NCI-H774 (cell line): ENCODE measurements at places on chromosomes 16 and 17.

DNA sequence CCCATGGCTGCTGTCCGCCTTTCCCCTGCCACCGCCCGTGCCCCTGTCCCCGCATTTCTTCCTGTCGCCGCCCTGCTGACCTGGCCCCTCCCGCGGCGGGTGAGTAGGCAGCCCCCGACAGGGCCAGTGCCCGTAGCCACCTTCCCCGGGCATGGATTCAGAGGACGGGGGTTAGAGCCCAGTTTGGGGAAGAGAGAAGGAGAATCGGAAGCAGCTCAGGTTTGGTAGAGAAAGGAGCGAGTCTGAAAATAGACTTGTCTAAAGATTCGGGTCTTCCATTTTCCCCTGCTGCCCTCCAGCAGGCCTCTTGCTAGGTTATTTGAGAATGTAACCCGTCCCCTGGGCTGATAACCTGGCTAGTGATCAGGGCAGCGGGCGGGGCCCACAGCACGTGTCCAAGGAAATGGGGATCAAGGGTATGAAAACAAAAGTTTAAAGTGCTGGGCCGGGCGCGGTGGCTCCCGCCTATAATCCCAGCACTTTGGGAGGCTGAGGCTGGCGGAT is 7.9 kb upstream of the CLDN9 start:
- no peak for DNase-seq

GRCh38 chr17:80499560-80499959 is 23.2 kb upstream of the NPTX1 start:
- no peak for DNase-seq

- no peak for DNase-seq
Measured at GRCh38 chr17:42422412-42422957, 571 bp downstream of the CAVIN1 start.

DNA sequence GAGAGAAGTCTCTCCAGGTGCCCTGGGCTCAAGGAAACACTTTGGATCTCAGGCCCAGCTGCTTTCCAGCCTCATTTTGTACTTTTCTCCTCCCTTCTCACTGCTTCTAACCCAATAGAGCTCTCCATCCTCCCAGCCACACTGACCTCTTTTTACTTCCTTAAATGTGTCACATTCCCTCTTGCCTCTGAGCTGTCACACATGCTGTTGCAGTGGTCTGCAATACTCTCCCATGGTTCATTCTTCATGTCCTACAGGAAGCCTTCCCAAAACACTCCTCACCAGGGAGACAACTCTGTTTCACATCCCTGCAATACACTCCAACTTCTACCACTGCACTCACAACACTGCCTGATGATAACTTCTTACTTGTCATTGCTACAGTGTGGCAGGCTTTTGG is 242.1 kb upstream of the DYNLRB2 start:
- no peak for DNase-seq

DNA sequence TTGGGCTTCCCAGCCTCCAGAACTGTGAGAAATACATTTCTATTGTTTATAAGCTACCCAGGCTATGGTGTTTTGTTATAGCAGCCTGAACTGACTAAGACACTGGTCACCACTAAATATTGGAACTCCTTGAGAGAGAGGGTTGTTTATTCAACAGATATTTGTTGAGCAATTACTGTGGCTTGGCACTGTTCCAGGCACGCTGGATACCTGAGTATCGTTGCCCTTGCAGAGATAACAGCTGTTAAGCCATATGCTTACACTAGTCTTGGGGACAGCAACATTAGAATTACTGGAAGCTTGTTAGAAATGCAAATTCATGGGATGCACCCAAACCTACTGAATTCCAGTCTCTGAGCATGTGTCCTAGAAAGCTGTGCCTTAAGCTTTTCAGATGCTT is 230.7 kb downstream of the HS3ST4 start:
- DNase-seq, result no peak

GRCh38 chr17:59637611-59638310 is 18.1 kb downstream of the CLTC start:
- no peak for DNase-seq

- DNase-seq, result no peak
Measured at GRCh38 chr16:57380671-57381462, 8.6 kb downstream of the CX3CL1 start.

- DNase-seq, result no peak
Measured at GRCh38 chr17:62809656-62810055, 1.5 kb upstream of the MARCHF10 start.

DNA sequence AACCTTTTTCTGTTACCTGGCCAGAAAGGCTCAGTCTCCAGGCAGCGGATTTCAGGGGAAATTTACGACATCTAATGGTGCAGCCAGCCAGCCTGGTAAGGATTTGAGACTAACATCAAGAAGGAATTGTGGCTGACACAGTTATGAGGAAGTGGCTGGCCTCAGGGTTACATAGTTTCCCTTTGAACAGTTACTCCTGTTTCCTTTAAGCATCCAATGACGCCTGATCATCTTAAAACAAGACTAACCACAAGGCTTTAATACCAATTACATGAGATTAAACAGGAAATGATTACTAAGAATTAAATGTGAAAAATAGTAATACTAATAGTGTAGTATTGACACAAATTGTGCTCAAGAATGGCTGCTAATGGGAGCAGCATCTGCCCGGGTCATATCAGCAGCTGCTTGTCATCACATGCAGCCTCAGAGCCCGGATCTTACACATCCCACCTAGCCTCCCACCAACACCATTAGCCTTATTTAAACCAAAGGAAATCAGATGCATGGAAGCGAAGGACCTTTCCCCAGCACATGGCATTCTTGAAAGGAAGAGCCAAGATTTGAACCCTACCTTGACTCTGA is 431.8 kb downstream of the PMP22 start:
- DNase-seq, result no peak

DNA sequence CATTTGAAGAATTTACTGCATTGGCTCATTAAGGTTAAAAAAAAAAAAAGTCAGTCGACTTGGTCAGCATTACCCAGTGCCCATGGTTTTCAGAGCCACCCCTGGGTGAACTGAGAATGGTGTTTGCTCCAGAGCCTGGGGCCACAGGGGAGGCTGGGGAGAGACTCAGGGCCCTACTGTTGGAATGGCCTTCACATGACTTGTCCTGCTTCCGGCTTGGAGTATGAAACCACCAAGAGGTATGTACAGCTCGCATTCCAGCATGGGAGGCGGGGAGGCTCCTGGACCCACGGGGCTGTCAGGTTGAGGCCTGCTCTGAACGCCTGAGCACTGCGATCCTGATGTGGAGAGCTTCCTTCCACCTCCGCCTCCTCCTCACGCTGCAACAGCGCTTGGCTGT is 36.8 kb downstream of the MSI2 start:
- DNase-seq, result no peak

DNA sequence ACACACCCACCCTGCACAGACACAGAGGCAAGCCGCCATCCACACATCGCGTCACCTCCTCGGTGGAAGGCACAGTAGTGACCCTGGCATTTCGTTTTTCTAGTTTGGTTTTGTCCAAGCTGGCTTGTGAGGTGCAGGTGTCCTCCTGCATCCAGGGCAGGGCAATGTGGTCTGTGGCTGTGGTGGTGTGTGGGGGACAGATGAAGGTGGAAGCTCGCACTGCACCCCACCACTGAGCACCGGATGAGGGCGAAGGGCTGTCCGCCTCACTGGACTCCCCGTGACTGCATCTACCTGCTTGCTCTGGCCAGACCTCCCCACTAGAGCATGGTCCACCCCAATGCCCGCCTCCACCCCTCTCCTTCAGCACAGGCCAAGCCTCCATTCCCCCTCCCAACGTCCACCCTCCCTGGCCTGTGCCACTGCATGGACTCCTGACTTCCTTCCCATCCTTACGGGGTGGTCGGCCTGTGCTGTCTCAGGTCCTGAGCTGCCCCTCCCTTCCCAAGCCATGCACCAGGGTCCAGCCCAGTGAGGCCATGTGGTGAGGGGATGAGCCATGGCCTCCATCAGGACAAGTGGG is 78.8 kb upstream of the CBX4 start:
- DNase-seq, result no peak

GRCh38 chr17:12457493-12457892 is 208.2 kb upstream of the MYOCD start:
- DNase-seq, result no peak

- DNase-seq, result no peak
Measured at GRCh38 chr16:49856672-49857330, 889 bp upstream of the ZNF423 start.

GRCh38 chr16:72847187-72848027 is 200.5 kb downstream of the ZFHX3 start:
- DNase-seq, result no peak

- DNase-seq, result no peak
Measured at GRCh38 chr17:75681289-75681688, 14.2 kb downstream of the SAP30BP start.

DNA sequence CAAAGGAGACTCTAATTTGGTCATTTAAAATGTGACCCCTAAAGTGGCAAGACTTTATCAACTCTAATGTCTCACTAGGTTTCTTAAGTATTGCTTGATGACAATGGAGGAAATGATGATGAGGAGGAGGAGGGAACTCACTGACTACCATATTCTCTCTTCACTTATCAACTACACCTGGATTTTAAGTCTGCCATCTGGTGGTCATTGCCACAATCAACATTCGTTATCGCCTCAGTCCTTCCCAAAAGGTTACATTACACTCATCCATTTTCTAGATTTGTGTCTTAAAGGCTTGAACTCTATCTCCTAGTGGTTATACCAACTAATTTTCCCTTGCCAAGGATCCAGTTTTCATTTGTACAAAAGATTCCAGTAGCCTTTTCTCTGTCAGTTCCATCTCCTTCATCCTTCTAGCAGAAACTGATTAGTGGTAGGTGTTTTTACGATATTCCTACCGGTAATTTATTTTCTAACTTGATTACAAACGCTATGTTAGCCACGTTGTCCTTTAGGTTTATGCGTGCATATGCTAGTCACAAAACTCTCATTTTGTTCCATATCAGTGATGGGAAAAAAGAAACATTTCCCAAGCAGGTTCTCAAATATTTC is 114.6 kb upstream of the NOG start:
- no peak for DNase-seq

DNA sequence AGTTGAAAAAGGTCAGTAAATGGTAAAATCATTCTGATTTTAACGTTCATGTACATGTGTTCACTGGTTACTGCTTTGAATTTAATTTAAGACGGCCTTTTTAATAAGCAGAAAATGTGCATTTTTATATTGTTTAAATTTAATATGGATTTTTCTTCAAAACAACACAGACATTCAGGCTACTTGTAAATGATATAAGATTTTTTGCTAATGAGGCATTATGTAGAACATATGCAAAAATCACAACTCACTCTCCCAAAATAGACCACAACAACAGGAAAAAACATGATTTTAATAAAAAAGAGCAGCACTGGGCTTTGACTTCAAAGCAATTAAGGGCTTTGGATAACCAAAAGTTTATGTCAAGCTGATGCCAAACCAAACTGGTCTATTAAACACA is 22.3 kb downstream of the RPGRIP1L start:
- DNase-seq, result no peak

DNA sequence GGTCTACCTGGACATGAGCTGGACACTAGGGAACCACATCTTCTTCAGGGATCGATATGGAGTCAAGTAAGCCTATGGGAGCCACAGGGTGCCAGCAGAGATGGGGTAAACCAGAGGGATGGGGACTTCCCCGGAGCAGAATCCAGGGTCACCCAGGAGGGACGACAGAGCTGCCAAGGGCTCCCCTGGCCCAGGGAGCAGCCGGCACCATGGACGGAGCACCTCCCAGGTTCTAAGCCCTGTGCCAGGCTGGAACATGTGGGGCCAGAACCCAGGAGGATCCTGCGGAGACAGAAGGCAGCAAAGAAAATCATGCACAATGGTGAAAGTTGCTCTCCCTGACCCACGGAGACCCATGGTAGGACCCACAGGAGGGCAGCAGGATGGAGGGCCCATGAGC is 33.6 kb upstream of the KSR1 start:
- no peak for DNase-seq

DNA sequence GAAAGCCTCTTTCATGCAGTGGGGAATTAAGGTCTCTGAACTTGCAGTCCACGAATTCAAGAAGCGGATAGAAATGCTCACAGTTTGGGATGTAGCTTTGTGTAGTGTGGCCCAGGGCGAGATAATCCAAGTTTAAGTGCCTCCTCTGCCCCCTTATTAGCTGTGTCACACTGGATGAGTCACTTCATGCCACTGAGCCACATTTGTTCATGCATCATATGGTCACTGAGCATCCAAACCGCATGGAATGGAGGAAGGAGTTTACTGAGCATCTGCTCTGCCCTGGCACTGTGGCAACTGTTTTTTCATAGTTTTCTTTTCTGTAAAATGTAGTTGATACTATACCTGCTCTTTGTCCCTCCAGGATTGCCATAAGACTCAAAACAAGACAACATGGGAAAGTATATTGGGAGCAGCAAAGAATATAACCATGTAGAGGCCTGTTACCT is 15.1 kb upstream of the DHX8 start:
- no peak for DNase-seq

DNA sequence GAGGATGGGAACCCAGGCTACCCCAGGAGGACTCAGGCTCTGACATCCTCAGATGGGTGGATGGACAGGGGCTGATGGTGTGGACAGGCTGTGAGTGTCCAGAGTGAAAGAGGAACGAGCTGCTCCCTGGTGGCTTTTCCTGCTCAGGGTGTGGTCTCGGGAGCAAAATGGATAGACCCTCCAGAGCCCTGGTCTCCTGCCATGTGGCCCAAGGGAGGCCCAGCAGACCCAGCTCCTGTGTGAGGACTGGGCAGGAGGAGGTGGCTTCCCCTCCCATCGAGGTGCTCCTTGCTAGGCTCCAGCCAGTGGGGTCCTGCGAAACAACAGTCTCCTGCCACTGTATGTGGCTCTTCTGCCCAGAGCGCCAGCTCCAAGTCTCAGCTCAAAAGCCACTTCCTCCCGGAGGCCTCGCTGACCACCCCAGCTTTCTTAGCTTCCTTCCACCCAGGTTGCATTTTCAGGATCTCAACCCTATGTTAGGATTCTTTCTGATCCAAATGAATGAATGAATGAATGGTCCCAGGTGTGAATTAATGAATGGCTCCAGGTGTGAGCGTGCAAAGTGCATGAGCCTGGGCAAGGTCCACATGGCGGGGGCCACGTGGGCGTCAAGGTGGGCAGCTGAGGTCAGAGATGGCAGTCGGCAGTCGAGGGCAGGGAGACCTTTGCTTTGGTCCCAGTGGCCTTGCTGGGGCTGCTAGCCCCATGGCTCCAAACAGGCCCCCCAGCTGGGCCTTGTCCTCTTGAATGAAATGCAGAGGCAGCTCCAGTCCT is 120.3 kb upstream of the CIBAR2 start:
- DNase-seq, result no peak

DNA sequence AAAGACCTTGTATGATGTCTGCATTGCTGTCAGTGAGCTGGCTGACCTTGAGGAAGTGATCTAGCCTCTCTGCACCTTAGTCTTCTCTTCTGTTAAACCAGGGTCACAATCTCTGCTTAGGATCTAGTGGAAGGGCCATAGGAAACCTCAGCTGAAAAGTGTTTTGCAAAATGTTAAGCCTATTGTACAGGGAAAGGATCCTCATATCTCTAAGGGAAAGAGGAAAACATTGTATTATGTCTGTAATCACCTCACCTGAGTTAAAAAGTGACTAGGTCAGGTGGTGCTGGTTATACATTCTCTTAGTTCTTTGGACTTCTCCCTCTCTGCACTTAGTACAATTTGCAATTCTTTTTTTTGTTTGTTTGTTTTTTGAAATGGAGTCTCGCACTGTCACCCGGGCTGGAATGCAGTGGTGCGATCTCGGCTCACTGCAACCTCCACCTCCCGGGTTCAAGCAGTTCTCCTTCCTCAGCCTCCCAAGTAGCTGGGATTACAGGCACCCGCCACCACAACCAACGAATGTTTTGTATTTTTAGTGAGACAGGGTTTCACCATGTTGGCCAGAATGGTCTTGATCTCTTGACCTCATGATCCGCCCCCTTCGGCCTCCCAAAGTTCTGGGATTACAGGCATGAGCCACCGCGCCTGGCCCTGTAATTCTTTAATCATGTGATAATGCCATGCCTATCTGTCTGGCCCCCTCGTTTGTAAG is 2.0 kb upstream of the SEPHS2 start:
- DNase-seq, result no peak
